ENCODE measurements at places on chromosomes 16 and 17.

DNA sequence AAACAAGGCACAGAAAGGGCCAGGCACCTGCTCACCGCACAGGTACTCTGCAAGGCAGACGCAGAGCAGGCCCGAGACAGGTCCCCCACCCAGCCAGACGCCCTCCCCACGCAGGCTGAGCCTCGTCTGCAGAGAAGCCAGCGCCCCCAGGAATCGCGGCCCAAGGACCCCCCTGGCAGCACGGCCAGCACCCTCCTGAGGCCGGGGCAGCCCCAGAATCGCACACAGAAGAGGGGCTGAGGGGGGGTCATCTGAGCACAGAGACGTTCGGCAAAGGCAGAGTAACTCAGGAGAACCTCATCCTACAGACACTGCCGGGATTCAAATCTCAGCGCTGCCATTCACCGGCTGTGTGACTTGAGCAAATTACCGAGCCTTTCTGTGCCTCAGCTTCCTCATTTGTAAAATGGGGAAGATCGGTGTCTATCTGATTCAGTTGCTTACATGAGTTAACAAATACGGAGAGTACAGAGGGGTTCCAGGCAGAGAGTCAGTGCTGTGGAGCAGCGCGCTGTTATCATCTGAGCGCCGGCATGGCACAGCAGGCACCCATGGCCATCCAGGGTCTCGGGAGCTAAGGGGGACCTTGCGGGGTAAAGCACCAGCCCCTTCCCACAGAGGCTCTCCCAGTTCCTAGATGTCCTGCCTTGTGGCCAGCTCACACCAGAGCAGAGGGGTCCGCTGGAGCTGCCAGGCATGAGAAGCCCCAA is 10.4 kb downstream of the EMC6 start:
- DNase-seq: no peak

- DNase-seq: no peak
Measured at GRCh38 chr17:73833775-73834488, 189.7 kb upstream of the SDK2 start.

- DNase-seq: no peak
Measured at GRCh38 chr17:4247361-4247970, 16.3 kb downstream of the ANKFY1 start.

DNA sequence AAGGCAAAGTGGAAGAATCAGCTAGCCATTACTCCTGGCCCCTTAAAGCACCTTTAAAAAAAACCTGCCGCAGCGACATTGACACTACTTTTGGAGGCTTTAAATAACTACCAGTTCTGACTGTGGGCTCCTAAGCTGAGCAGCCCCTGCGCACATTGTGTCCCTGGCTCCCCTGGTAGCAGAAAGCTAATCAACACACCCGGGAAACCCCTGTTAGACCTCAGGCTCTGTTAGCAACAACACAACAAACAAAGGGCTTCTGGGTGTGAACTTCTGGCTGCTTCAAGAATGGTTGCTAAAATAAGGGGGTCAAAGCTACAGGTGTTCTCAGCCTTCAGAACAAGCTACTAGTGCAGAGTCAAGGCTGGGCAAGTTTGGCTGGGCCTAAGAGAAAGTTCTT is 83.6 kb downstream of the TMEM100 start:
- DNase-seq: no peak

DNA sequence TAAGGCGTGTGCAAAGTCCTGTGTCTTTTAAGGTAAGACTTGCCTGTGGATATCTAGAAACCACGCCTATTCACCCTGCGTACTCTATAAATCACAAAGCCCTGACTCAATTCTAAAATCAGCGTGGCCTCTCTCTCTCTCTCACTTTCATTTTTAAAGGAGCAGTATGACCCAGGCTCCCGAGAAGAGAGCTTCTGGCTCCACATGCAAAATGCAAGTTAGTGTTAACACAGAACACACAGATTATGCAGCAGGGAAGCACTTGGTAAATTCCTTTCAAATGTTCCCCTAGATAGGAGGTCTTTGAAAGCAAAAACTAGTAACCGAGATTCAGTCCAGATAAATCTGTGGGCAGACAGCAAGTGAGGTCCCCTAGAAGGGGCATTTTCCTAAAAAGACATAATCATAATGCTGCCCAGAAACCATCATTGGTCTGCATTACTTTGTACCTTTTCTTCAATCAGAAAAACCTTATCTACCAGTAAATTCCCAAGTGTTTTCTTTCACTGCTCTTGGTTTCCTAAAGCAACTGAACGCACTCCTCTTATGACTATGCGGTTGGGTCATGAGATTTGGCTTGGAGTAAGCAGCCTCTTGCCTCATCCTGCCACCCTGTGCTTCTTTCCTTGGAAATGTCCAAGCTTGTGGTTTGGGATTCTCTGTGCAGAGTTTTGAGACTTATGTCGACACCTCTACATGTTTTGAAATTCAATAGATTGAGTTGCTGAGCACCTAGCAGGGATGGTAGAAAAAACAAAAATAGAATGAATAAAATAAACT is 31.7 kb upstream of the KCNJ2 start:
- DNase-seq: no peak

- DNase-seq: peak; percentile 75
Measured at GRCh38 chr16:67872631-67873434, at the start of gene EDC4. Gene EDC4 (plus strand): TSS chr16:67873052. CDS start chr16:67873262, 210 bp downstream.

DNA sequence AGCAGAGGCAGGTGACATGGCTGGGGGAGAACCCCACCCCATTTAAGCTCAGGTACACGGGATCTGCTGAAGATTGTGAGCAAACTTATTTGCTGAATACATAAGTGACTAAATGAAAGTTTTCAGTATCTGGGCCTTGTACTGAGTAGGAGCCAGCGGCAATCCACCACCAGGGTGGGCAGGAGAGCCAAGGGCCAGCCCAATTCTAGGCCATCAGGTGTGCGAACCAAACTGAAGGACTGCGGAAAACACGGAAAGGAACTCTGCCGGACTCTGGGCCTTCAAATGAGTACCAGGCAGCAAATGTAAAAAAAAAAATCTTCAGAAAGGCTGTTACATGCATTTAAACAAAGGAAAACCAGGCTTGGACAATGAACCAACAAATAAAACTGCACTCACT is 19.7 kb downstream of the ARHGAP17 start:
- no peak for DNase-seq

- DNase-seq: no peak
Measured at GRCh38 chr16:85075236-85075924, 36.9 kb downstream of the CIBAR2 start.

DNA sequence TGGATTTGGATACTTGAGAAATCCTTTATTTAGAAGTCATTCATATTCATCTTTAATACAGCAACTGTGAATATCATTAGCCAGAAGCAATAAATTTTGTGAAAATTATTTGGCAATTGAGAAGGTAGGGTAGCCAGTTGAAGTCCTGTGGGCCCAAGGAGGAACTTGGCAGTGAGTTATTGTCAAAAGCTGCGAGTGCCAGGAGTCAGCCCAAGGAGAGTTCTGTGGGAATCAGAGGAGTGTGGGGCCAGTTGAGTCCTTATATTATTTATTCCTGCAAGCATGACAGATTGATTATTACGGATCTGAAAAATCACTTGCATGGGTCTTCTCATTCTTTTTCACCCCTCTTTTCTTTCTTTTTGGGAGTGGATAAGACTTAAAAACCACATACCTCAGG is 38.3 kb downstream of the PRKCA start:
- DNase-seq: no peak

GRCh38 chr17:67046398-67046797 is 2.0 kb downstream of the CACNG1 start:
- no peak for DNase-seq
